Progenitor cell of endocrine pancreas (in vitro differentiated cells): ENCODE measurements at places on chromosomes 7 and 10.

DNA sequence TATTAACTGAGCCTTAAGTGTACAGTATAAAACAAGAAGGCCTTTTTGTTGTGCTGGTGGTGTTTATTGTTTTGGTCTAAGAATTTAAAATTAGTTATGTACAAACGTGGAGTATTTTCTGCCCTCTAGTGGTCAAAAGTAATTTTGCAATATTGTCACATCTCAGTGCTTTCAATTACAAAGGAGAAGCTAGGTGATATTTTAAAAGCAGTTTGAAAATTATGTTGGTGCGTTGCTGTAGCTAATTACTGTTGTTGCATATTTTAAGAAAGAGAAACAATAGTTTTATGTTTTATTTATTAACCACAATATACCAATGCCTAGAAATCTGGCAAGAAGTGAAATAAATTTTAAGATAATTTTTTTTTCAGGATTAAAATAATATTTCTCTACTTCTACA, 11.4 kb downstream of the NPVF start:
- H3K4me1 ChIP-seq = no peaks in the 10 kb centered on the region
- no peak overlapping the region for H3K4me3 ChIP-seq
- no peak overlapping the region for H3K27ac ChIP-seq
- H3K27me3 ChIP-seq = peaks cover 12% of the 10 kb centered on the region
- no peaks in the 10 kb centered on the region for H3K36me3 ChIP-seq

DNA sequence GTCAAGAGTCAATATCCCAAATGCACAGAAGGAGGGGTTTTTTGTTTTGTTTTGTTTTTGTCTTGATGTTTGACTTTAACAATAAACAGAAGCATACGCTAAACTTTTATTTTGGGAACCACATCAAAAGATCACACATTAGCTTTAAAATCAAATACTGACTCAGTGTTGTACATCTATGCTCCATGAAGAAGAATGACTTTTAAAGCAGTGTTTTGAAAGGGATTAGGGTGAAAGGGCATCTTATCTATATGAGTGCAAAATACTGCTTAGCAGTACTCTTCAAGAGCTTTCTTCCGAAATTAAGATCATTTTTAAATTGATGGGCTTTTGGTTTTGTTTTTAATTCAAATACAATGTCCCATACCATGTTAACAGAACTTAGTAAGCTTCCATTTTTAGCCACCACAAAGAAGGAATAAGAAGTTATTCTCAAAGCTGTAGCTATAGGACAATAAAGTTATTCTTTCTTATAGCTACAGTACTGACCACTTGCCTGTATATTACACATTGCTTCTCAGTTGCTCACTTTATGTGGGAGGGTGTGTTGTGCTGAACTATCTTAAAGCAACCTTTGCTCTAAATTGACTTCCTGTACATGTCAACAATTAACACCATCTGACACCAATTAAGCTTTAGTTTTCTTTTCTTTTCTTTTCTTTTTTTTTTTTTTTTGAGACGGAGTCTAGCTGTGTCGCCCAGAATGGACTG, 144.3 kb upstream of the KAT6B start:
- no peaks in the 10 kb centered on the region for H3K27me3 ChIP-seq
- H3K36me3 ChIP-seq = peaks cover 6% of the 10 kb centered on the region
- peak overlapping the region; percentile 59 for H3K27ac ChIP-seq
- no peak for DNase-seq

GRCh38 chr7:4058158-4058557, 623.9 kb upstream of the FOXK1 start:
- H3K27me3 ChIP-seq = no peaks in the 10 kb centered on the region
- DNase-seq = no peak
- no peaks in the 10 kb centered on the region for H3K4me1 ChIP-seq
- H3K4me3 ChIP-seq = no peak overlapping the region
- no peak overlapping the region for H3K27ac ChIP-seq

GRCh38 chr10:71220689-71221540, 8.5 kb downstream of the UNC5B start:
- H3K27ac ChIP-seq = no peak overlapping the region
- no peaks in the 10 kb centered on the region for H3K36me3 ChIP-seq
- peaks cover 22% of the 10 kb centered on the region for H3K27me3 ChIP-seq
- no peak for DNase-seq

DNA sequence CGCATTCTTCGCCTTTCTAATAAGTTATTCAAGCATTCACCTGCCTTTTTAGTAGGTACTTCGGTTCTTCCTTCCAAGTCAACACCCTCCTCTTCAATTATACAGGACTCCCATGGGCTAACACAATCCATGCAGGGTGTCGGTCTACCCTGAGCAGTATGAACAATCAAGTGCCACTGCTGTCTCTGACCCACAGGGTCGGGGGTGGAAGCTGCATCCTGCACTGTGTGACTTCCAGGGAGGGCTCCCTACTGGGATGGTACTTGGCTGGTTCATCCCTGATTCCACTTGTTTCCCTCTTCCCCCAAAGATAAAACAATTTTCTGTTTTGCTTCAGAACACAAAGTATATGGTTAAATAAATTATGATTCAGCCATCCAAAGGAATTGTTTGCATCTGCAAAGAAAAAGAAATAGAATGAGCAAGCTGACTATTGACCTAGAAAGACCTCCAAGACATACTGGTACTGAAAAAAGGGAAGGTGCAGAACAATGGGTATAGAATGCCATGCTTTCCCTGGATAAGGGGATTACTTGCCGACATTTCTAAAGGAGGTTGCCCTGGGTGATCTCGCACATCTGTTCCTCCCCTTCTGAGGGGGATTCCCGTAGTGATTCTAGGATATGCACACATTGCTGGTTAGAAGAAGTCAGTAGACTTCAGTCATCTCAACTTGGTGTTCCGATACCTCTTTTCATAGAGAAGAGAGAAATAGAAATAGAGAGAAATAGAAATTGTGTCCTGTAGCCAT, 89.1 kb upstream of the AGR3 start:
- no peaks in the 10 kb centered on the region for H3K36me3 ChIP-seq
- no peak for DNase-seq
- H3K27me3 ChIP-seq = peaks cover 3% of the 10 kb centered on the region
- H3K4me3 ChIP-seq = no peak overlapping the region
- no peak overlapping the region for H3K27ac ChIP-seq

DNA sequence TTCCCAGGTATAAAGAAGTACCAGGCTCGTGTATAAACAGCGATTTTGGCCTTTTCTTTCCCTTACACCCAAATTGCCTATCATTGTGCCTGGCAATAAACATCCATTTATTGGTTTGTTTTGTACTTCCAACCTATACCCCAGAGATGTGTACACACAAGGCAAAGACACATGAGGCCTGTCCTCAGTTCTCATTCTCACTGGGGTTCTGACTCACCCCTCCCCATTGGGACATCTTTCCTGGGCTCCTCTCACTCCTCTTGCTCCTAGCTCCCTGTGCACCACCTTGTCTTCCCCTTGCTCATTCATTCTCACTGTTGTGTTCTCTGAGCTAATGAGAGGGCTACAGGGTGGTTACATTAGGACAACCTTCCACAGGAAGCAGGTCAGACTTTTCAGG, 240.7 kb downstream of the ANK3 start:
- no peak overlapping the region for H3K4me3 ChIP-seq
- no peaks in the 10 kb centered on the region for H3K27me3 ChIP-seq

DNA sequence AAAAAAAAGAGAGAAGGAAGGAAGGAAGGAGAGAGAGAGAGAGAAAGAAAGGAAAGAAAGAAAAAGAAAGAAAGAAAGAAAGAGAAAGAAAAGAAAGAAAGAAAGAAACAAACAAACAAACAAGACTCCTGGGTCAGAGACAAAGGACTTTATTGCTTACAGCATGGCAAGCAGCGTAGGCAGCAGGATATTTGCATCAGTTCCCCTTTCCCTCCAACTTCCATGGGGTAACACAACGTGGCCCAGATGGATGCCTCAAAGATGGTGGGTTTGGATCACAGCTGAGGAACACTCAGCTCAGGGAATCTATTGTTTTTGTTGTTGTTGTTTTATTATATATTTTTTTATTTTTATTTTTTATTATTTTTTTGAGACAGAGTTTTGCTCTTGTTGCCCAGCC, 128.5 kb upstream of the VKORC1L1 start:
- H3K4me1 ChIP-seq = peaks cover 4% of the 10 kb centered on the region
- peaks cover 5% of the 10 kb centered on the region for H3K36me3 ChIP-seq
- H3K4me3 ChIP-seq = no peak overlapping the region
- DNase-seq = no peak
- peak overlapping the region; percentile 13 for H3K27ac ChIP-seq

DNA sequence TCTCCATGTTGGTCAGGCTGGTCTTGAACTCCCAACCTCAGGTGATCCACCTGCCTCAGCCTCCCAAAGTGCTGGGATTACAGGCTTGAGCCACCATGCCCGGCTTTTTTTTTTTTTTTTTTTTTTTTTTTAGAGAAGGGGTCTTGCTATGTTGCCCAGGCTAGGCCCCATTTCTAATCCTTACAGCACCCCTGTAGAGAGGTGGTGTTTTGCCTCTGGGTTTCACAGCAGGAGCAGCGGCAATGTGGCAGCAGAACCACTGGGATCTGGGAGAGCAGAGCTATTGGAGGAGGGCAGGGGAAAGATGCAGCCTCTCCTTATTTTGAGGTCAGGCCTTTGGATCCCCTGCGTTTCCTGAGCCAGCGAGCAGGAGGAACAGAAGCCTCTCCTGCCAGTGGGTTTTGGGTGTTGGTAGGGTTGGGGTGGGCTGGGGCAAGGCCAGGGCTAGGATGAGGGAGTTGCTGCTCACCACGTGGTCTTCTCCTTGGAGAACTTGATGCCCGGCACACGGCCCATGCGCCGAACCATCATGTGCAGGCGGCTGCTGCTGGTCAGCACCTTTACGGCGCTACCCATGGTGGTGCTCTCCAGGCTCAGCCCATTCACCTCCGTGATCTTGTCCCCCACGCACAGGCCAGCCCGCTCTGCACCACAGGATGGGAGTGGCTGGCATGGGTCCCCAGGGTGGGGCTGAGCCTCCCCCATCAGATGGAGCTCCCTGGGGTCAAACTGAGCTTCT, 7.8 kb downstream of the PDZD7 start:
- no peak for DNase-seq
- no peak overlapping the region for H3K27ac ChIP-seq
- H3K4me3 ChIP-seq = no peak overlapping the region
- peaks cover 43% of the 10 kb centered on the region for H3K27me3 ChIP-seq

DNA sequence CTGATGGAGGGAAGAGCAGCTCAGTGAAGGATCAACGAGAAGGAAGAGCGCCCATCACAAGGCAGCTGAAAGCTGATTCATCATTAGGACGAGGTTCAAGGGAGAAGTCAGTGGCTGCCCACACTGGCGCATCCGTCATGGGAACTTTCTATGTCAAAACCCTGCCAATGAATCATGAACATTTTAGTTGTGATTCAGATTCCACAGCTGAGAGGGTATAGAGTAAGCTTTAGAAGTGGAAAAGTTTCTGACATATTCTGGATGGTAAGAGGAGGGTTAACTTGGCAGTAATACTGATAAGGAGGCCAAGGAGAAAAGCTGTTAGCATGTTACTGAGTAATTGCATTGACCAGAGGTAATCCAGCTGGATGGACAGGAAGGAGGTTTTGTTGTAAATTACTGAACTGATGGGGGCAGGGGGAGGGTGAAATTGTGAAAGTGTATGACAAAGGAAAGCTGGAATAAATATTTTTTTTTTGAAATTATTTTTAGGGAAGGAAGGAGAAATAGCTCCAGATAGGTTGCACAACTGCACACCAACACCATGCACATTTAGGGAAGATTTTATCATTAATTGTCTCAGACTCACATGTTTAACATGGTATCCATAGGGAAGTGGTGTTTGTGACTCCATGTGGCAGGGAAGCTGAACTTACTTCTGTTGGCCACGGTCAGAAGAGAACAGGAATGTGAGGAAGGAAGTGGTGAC, 78.3 kb upstream of the NRP1 start:
- H3K4me1 ChIP-seq = peaks cover 15% of the 10 kb centered on the region
- no peak overlapping the region for H3K27ac ChIP-seq
- no peak overlapping the region for H3K4me3 ChIP-seq
- H3K27me3 ChIP-seq = no peaks in the 10 kb centered on the region

GRCh38 chr10:129772468-129773358, 191.4 kb downstream of the EBF3 start:
- no peak overlapping the region for H3K4me3 ChIP-seq
- peaks cover 5% of the 10 kb centered on the region for H3K36me3 ChIP-seq
- no peak overlapping the region for H3K27ac ChIP-seq

DNA sequence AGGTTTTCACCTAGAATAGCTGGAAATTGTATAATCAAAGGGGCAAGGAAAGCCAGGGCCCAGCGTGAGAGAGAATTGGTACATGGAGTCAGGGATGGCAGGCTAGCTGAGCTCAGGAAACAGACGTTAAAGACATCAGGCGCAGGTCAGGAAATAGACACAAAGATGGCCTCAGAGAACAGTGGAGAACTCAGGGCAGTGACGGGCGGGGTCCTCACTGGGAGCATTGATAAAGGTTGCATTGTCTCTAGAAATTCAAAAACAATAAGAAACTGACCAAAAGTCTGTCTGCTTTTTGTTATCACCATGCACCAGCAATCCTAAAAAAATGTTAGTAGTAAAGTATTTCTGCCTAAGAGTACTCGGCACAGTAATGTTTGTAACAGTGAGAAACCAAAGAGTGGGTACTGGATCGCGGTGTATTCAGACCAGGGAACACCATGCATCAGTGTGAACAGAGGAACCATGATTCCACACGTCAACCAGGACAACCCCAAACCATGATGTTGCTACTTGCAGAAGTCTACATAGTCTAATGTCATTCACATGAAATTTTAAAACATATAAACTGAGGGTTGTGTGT, 81.9 kb upstream of the AUTS2 start:
- H3K36me3 ChIP-seq = no peaks in the 10 kb centered on the region
- no peak overlapping the region for H3K4me3 ChIP-seq
- DNase-seq = no peak
- H3K27ac ChIP-seq = no peak overlapping the region
- peaks cover 13% of the 10 kb centered on the region for H3K27me3 ChIP-seq
- no peaks in the 10 kb centered on the region for H3K4me1 ChIP-seq

GRCh38 chr7:95322854-95323253, 1.5 kb downstream of the PON1 start:
- H3K27me3 ChIP-seq = peaks cover 21% of the 10 kb centered on the region
- H3K4me1 ChIP-seq = peaks cover 3% of the 10 kb centered on the region
- H3K27ac ChIP-seq = no peak overlapping the region
- no peak for DNase-seq

GRCh38 chr10:34723750-34724149, 91.3 kb downstream of the PARD3 start:
- no peak overlapping the region for H3K4me3 ChIP-seq
- no peaks in the 10 kb centered on the region for H3K36me3 ChIP-seq
- H3K27me3 ChIP-seq = no peaks in the 10 kb centered on the region
- peak overlapping the region; percentile 46 for H3K27ac ChIP-seq
- H3K4me1 ChIP-seq = peaks cover 47% of the 10 kb centered on the region
- DNase-seq = no peak

- peak; percentile 14 for DNase-seq
- peak overlapping the region; percentile 80 for H3K27ac ChIP-seq
- no peaks in the 10 kb centered on the region for H3K36me3 ChIP-seq
- H3K4me1 ChIP-seq = peaks cover 6% of the 10 kb centered on the region
Measured at GRCh38 chr10:114042895-114043531, 653 bp upstream of the ADRB1 start.

GRCh38 chr7:97271619-97272018, 154.1 kb downstream of the SDHAF3 start:
- H3K4me1 ChIP-seq = no peaks in the 10 kb centered on the region
- no peak overlapping the region for H3K27ac ChIP-seq
- H3K4me3 ChIP-seq = no peak overlapping the region
- H3K36me3 ChIP-seq = no peaks in the 10 kb centered on the region
- DNase-seq = no peak

- no peak for DNase-seq
- no peak overlapping the region for H3K4me3 ChIP-seq
- H3K27ac ChIP-seq = no peak overlapping the region
- H3K36me3 ChIP-seq = peaks cover 5% of the 10 kb centered on the region
- H3K4me1 ChIP-seq = peaks cover 4% of the 10 kb centered on the region
Measured at GRCh38 chr7:148385009-148385682, 205.4 kb upstream of the C7orf33 start.
